ENCODE measurements at places on chromosomes 12 and 14.

DNA sequence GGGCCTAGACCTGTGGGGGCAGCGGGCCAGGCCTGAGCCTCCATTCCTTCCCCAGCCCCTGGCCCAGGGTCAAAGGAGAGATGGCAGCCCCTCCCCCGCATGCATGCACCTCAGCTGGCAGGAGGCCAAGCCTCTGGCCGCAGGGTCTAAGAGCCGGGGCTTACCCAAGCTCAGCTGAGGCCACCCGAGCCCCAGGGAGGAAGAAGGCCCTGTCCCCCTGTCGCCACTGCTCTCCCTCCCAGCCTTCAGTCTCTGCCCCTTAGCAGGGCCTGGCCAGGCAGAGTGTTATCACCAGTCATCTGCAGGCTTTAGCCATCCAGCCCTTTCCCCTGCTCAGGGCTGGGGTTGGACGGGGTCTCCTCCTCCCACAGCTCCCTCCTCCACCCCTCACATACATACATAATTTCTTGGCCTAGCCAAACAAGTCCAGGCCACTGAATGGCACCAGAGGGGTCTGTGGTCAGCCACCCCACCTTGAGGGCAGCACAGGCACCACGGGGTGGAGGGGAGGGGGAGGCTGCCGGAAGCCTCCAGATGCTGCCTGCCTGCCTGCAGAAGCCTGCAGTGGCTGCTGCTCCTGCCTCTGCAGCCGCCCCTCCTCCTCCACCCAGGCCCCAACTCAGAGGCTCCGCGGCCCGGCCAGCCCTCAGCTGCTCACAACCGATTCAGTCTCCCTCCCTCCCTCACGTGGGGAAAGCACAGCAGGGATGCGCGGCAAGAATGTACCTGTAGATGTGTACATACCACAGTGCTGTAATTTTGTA lies 22.8 kb downstream of the RAB35 start:
- no peak for DNase-seq

DNA sequence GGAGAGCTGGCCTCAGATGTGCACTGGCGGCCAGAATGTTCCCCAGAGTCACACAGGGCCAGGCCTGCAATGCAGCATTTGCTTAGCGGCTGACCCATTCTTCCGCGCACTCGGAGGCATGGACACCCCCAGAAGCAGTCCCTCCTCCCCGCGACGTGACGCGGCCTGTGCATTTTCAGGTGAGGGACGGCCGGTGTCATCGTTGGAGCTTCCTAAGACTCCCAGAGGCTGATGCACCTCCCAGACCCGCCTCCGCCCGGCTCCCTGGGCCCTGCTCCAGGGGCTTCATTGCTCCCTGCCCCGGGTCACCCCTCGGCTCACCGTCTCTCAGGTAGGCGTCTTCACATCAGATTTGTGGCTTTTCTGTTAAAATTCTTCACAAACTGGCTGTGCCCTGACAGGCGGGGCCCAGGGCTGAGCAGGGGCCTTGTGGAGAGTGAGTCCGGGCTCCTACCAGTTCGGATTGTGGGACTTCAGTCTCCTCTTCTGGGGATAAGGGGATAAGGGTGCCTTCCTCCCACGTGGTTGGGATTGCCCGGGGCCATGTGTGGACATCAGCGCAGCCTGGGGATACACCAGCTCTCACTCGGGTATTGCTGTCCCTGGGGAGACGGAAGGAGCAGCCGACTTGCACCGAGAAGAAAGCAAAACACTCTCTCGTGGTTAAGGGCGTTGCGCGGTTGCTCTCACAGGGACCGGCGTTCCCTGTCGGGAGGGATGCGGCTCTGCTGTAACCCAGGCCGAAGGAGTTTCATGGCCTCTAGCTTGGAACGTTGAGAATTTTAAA lies 249.1 kb downstream of the ADGRD1 start:
- DNase-seq = no peak

- no peak for DNase-seq
Observed at GRCh38 chr12:75690296-75690955, 179.0 kb upstream of the KRR1 start.

GRCh38 chr12:76876696-76877229 lies 2.1 kb downstream of the CSRP2 start:
- no peak for DNase-seq

DNA sequence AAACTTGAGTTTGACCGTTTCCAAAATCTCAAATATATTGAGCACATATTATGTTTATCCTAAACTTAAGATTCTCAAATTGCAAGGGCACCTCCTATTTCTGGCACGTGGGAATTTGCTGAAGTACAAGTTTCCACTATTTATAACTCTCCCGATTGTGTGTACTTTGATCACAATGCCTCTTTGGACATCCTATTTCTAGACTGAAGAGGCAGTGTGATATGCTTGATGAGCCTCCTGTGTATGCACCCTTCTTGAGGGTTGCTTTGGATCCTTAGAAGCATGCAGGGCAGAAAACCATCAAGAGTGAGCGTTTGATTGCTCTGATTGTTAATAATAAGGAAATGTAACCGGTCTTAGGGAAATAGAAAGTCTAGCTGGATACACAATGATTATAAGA lies 218.9 kb upstream of the RBM19 start:
- DNase-seq = no peak

GRCh38 chr12:65948320-65949008 lies 124.2 kb downstream of the HMGA2 start:
- no peak for DNase-seq

- DNase-seq = no peak
Observed at GRCh38 chr12:120101617-120102016, 14.9 kb downstream of the RAB35 start.

DNA sequence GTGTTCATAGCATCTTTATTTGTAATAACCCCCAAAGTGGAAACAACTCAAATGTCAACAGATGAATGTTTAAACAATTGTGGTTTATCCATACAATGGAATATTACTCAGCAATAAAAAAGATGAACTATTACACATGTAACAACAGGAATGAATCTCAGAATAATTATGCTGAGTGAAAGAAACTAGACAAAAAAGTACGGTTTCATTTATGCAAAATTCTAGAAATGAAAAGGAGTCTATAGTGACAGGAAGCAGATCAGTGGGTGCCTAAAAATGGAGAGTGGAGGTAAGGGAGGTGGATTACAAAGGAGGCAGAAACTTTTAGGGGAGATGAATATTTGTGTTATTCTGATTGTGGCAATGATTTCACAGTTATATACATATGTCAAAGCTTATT lies 4.8 kb downstream of the PRKCH start:
- no peak for DNase-seq

GRCh38 chr14:24409192-24409591 lies 10.4 kb downstream of the NYNRIN start:
- DNase-seq = no peak

DNA sequence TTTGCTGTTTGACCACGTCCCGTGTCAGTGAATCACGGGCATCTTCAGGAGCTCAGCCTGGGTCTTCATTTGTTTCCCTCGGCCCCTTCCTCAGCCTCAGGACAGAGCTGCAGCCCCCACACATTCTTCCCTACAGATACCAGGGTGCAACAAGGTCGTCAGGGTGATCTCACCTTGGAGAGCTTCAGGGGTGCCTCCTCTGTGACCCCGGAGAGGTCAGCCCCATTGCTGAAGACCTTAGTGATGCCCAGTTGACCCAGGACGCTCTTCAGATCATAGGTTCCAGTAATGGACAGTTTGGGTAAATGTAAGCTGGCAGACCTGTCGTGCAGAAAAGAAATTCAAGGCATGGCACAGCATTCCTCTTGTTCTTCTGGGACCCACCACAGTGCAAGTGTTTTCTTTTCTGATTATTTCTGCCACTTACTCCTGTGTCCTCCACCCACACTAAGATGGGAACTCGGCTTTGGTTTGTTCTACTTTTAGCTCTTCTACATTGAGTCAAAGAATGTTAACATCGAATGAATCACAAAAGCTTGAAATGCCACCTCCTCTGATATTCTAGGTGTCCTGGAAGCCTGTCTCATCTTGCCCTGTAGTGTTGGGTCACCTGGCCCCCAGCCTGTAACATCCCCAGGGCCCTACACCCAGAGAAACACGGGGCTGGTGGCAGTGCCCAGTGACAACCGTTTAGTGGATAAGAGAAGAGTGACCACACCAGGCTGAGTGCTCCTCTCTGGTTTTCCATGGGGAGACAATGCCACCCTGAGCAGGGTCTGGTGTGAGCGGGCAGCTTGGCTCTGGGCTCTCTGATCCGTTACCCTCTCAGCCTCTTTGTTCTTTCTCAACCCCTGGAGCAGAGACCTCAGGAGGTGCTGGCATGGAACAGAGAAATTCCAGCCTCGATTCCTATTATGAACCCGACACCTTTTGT lies 8.8 kb downstream of the SERPINA1 start:
- peak; percentile 25 for DNase-seq

- DNase-seq = no peak
Observed at GRCh38 chr14:71449316-71450055, 482.7 kb upstream of the RGS6 start.

DNA sequence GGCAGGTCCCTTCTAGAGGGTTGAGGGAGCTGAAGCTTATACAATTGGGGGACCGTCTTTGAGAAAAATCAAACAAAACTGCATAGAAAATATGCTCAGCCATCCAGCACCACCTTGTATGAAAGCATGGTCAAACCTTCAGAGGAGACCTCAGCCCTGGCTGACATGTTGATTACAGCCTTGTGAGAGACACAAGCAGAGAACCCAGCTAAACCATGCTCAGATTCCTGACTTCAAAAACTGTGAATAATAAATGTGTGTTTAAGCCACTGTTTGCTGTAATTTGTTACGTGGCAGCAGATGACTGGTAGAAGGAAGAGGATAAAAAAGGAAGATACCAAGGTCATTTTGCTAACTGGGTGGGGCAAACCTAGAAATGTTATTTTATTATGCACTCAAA lies 115.7 kb downstream of the NUAK1 start:
- no peak for DNase-seq

GRCh38 chr12:65155784-65156183 lies 13.6 kb upstream of the LEMD3 start:
- peak; percentile 20 for DNase-seq

Measured in activated CD4-positive, alpha-beta memory T cell treated with anti-CD3 and anti-CD28 coated beads for 36 hours (primary cell).